ENCODE measurements at places on chromosomes 12 and 14. TPM values are rescaled to one million over a fixed set of nuclear protein-coding genes. Genes with fewer than 3 reads are reported as not detected.

The RERG gene
- total RNA-seq = not detected

The SLC2A14 gene
- total RNA-seq = not detected

The LTBP2 gene
- 86.1 TPM for total RNA-seq

The KRT85 gene
- not detected for total RNA-seq

The SMOC1 gene
- 15.4 TPM for total RNA-seq

The ULK1 gene
- total RNA-seq = 5.2 TPM

The SERPINA10 gene
- total RNA-seq = not detected

The COCH gene
- 0.23 TPM for total RNA-seq

The C1QL4 gene
- total RNA-seq = 0.38 TPM

The HOXC5 gene
- 1.6 TPM for total RNA-seq

The PLEKHG7 gene
- total RNA-seq = not detected

The LUM gene
- total RNA-seq = 7.5 TPM

The RAB21 gene
- 14.3 TPM for total RNA-seq
